CD4-positive, alpha-beta T cell treated with Interleukin-15 for 4 hours (primary cell): ENCODE measurements at places on chromosomes 12 and 14.
A peak's percentile ranks its signal among the peaks of the same experiment; 100 is the strongest.

DNA sequence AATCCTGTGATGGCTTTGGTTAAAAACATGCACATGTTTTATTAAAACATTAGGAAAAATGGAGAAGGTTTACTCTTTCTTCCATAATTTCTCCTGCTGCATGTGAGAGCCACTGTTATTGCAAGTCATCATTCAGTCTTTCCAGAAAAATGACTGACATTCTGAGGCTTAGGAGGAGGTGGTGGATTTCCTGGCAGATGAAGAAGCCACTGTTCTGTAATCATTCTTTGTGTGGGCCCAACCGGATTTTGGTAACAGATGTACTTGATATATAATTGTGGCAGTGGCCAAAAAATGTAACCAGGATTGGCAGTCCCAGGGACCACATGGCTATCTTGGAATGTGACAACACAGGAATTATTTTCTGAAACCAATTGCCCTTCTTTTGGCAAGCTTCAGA is 120.2 kb downstream of the DAAM1 start:
- DNase-seq = no peak

GRCh38 chr12:117900561-117900960 is 68.2 kb downstream of the KSR2 start:
- no peak for DNase-seq

- no peak for DNase-seq
These were observed 562 bp downstream of the EAPP start for GRCh38 chr14:34538871-34539406.

DNA sequence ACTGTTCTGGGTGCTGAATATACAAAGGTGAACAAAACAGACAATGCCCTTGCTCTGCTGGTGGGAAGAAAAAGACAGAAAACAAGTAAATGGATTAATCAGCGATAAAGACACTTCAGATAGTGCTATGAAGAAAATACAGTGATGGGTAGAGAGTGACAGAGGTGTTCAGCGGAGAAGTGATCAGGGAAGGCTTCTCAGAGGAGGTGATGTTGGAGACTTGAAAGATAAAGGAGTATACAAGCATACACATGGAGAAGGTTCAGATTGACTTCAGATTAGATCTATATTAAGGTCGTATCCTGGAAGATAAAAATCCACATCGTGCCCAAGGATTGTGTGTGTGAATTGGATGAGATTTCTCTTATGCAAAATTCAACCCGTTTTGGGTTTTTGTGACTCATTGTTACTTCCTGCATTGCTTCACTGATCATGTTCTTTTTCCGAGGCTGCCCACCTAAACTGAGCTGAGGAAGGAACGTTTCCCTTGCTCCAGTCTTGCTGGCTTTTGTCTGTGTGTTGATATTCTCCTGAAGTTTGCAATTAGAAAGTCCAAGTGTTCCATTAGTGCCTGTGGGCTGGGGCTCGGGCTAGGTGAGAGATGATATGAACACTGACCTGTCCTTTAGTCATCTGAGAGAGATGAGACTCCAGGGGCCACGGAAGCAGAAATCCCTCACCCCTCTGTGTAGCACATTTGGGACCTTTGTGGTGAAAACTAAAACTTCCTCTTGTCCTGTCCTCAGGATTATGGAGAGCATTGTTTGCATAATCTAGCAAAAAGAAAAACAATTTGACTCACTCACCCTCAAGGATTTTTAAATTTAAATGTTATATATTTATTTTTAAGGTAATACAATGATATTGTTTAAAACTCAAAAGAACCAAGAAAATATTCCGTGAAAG is 27.6 kb downstream of the PLXNC1 start:
- DNase-seq = no peak

GRCh38 chr12:93137656-93138612 is 208.8 kb upstream of the EEA1 start:
- DNase-seq = no peak

DNA sequence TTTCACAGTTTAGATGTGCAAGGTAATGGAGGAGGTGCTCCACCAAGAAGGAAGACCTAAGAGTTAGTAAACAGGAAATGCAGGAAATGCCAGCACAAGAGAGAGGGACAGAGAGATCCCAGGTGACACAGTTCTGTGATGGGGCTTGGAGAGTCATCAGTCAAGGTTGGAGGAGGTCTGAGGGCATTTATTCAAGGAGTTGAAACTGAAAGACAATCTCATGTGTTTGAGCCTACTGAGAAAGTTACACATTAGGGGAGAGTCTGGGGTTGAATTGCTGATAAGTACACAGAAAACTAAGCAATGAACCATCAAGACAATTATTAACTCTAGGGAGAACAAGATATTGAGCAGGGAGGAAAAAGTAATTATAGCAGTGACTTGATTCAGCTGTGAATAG is 138.5 kb downstream of the ANO6 start:
- no peak for DNase-seq

DNA sequence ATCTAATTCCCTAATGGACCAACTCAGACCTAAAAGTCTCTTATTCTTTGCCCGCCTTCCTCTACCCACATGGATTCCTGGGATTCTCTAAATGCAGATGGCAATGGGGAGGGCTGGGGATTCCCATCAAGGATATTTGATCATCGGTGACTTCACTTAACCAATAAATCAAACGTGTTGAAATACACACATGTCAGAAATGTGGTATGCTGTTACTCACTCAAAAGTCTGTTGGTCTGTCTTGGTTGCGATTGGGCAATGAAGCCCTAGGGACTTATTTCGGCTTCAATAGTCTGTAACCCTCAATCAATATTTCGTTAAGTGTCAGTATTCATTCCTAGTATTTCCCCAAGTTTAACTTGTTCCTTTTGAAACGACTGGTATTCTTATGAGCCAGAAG is 117.2 kb upstream of the DIO3 start:
- DNase-seq = no peak

- no peak for DNase-seq
These were observed 366.1 kb upstream of the TMPO start for GRCh38 chr12:98149270-98149669.

- no peak for DNase-seq
These were observed 39.7 kb upstream of the VCPKMT start for GRCh38 chr14:50156111-50156510.

- DNase-seq = no peak
These were observed 105.1 kb downstream of the TXNDC16 start for GRCh38 chr14:52447236-52447635.

- no peak for DNase-seq
These were observed 18.9 kb downstream of the LEMD3 start for GRCh38 chr12:65188179-65188701.

DNA sequence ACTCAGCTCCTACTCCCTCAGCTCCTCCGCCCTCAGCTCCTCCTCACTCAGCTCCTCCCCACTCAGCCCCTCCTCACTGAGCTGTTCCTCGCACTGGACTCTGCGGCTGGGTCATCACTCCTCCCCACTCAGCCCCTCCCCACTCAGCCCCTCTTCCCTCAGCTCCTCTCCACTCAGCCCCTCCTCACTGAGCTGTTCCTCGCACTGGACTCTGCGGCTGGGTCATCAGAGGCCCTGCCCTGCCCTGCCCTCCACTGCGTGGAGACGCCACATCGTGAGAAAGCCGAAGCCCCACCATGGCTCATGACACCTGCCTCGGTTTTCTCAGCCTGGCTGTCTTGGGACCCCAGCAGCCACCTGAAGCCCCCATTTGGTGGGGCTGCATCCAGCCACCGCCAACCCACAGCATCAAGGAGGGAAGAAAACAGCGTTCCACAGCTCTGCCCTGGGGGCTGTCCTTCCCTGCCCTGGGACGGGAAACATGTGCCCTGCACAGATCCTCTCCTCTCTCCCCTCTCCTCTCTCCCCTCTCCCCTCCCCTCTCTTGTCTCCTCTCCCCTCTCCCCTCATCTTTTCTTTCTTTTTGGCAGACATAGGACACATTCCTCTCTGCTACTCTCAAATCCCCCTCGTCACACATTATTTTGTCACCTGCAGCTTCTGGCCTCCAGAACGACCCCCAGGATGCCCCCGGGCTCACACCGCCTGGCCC is 17.7 kb downstream of the NOC4L start:
- no peak for DNase-seq

- no peak for DNase-seq
These were observed 39.4 kb upstream of the CSRNP2 start for GRCh38 chr12:51122844-51123243.

DNA sequence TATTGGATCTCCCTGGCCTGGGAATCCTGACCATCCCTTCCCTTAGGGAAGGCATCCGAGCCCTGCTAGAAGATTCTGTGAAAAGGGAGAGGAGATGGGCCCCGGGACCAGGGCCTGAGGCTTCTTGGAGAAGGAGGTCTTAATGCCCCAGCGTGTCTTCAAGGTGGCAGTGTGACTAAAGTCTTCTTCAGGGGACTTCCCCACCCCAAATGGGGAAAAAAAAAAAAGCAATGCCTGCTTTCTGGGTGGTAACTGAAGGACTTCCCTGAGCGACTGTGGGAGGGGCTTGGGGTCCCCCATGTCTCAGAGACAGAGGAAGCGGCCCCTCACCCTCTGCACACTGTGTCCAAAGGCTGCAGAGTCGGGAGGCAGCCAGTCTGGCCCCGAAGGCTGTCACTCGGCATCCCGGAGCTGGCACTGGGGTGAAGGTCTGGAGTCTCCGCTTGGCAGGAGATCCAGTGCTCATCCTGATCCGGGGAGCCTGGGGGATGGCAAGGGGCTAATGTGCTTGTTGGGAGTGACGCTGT is 7.8 kb upstream of the PGF start:
- no peak for DNase-seq

- DNase-seq = no peak
These were observed 42.6 kb downstream of the PDZRN4 start for GRCh38 chr12:41230756-41231155.

- DNase-seq = no peak
These were observed 8.9 kb downstream of the GPR132 start for GRCh38 chr14:105056303-105056831.

GRCh38 chr12:3081886-3082285 is 4.7 kb downstream of the TSPAN9 start:
- no peak for DNase-seq

DNA sequence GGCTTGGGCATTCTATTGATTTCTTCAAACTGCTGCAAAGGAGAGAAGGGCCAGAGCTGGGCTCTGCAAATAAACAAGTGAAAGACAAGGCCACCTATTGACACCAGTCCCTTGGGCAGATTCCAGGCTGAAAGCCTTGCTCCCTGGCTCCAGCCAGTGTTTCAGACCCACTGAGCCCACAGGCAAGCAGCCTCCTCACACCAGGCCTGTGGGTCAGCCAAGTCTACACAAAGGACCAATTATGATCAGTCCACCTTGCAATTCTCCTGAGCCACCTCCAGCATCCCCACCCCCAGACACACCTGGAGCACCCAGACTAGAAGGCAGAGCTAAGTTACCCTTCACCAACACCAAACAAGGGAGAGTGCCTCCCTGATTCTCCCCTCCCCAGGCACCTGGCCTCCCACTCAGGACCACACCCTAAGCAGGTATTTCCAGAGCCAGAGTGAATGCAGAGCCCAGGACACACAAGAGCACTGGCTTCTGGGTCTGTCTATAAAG is 13.8 kb downstream of the ACTN1 start:
- DNase-seq = no peak

GRCh38 chr12:12979731-12980259 is 20.3 kb downstream of the HEBP1 start:
- no peak for DNase-seq

GRCh38 chr12:112908548-112908947 is 1.8 kb downstream of the OAS1 start:
- DNase-seq = no peak

GRCh38 chr14:36028218-36028617 is 148.3 kb downstream of the PTCSC3 start:
- no peak for DNase-seq

- peak; percentile 62 for DNase-seq
These were observed 6.1 kb downstream of the SDR39U1 start for GRCh38 chr14:24436355-24437019.

DNA sequence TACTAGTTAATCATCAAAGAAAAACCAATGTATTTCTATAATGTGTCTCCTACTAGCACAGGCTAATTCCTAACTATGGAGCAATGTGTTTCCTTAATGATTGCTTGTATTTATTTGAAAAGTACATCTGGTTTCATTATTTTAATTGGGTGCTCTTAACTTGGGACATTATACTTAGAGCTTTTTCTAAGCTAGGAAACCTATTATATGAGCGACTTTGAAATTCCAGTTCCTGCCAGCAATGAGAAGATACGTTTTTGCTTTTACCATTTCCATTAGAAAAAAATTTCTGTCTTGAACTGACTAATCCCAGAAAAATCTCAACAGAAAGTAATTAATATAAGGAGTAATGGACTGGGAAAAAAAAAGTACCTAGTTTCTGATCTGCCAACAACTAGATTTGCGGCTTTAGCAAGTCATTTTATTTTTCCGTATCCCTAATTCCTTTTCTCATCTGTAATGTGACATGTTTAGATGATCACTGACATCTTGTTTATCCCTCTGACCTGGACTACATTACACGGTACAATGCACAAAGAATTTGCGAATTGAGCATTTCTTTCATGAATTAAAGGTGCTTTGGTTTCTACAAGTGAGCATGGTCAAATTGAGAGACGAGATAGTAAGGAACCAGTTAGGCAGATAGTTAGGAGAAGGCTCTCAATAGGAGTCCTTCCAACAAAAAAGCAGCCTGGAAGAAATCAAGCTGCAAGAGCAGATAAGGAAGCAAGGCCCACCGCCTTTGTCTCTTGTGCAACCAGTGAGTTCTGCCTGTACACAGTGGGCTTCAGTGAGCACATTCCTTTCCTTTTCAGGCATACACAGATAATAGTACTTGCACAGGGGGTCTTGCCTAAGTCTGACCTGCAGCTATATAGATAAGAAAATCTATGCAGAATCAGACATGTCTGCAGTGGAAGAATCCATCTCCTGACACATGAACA is 1765.0 kb upstream of the FLRT2 start:
- DNase-seq = no peak
